ENCODE measurements at places on chromosomes 5 and 9.

GRCh38 chr9:92603100-92603499, 66.8 kb downstream of the IPPK start:
- DNase-seq, result no peak

- DNase-seq, result no peak
These were observed 297.1 kb downstream of the HCN1 start for GRCh38 chr5:45399041-45399440.

GRCh38 chr9:89011683-89012082, 20.4 kb downstream of the S1PR3 start:
- no peak for DNase-seq

- peak; percentile 93 for DNase-seq
These were observed 25.7 kb downstream of the SYK start for GRCh38 chr9:90827181-90827871.

DNA sequence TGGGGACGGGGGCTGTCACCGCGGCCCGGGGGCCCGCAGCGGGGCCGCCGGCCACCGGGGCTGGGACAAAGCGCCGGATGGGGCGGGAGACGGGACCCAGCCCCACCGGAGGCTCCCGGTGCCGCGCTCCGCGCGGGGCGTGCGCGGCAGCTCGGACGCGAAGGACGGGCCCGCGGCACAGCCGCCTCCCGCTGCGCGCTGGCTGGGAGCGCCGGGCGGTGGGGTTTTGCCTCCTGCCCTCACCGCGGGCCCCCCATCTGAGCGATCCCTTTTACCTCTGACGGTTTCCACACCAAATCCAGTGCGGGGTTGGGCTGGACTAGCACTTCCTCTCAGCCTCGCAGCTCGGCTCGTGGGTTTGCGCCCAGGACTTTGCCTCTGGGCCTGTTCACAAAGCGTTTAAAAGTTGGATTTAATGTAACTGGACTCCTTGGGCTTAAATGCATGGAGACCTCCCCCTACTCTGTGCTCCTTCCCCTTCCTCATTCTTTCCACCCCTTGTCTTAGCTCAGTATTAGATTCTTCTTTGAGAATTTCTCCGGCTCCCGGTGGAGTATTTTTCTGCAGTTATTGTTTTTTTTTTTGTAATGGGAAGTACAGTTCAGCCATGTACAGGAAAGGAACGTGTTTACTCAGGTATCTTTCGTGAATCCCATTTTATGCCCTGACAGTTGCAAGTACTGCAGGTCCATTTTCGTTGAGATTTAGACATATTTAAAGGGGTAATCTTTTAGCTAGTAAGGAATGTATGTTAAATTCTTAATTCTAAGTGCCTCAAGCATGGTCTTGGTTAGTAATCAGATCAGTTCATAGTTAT, 691 bp downstream of the FCHO2 start:
- peak; percentile 37 for DNase-seq

DNA sequence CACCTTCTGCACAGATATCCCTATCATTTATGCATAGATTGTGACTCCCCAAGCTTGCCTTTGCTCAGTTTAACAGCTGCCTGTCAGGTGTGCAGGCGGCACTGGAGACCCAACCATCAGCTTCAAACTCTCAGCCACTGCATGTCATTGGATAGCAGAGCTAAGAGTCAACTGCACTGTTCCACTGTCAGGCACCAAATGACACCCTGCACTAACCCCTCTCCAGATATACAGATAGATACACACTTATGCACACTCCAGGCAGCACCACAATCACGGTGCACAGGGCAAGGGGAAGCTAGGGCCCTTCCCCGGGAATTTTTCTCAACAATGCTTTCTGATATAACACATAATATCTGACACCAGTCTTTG, 142.3 kb downstream of the BNC2 start:
- DNase-seq, result no peak

DNA sequence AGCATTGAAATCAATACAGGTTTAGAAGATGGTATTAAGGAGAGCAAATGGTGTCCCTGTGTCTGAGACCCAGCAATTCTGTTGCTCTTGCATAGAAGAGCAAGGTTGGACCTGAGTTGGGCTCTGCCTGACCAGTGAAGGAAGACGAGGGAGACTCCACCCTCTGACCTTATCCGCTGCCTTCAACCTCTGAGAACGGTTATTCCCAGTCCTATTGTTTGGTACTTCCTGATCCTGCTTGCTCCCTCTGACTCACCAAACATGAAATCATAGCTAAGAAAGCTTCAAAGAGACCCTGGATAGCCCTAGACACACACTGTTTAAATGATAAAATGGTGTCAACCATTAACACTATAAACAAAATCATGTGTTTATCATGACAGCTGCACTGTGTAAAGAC, 218.5 kb downstream of the PLK2 start:
- DNase-seq, result no peak

GRCh38 chr5:91142819-91143218, 240.3 kb downstream of the ARRDC3 start:
- DNase-seq, result no peak

DNA sequence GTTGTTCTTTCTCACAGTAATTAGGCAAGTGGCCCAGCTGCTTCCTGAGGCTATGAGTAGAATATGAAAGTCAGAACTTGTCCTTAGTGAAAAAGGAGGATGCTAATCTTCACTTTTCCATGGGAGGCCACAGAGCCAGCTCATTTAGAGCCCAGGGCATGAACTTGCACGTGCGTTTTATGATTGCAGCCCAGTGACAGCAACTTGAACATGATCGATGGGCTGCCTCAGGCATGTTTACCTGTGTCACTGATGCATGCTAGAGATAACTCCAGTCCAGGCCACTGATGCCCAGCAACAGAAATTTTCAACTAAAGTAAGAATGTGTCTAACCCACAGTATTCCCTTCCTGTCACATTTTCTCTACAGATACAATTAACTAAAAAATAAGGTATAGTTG, 179.3 kb downstream of the CTNND2 start:
- DNase-seq, result no peak

- no peak for DNase-seq
These were observed 1968.4 kb downstream of the EFNA5 start for GRCh38 chr5:105702323-105702722.

- no peak for DNase-seq
These were observed 243.1 kb upstream of the RFX3 start for GRCh38 chr9:3768712-3769457.

- no peak for DNase-seq
These were observed at the start of gene CER1 for GRCh38 chr9:14722391-14723035. TSS of gene CER1 (minus strand) at chr9:14722733. CDS start at chr9:14722672, 61 bp downstream.
